ENCODE measurements at places on chromosomes 5 and 9.

DNA sequence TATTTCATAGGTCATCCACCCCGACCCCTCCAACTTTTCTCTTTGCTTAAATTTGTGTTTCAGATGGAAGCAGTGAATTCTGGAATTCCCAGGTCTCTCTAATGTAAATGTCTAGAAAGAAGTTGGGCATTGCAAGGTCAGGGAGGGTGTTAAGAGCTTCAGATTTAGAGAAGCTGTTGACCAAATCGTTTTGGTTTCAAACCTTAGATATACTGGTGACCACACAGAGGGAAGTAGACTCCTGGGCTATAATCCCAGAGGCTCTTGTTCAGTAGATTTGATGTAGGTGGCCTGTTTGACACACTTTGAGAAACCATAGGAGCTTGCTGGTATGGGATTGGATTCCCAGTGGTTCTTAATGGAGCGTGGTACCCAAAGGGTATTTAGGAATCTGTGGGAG lies 137.3 kb upstream of the KLF9 start:
- no peak for DNase-seq

GRCh38 chr9:82940376-82940775 lies 122.6 kb downstream of the RASEF start:
- no peak for DNase-seq

- peak; percentile 95 for DNase-seq
These were observed at the start of gene PCDHB2 for GRCh38 chr5:141094481-141095262. PCDHB2 (plus strand) TSS chr5:141094615; CDS start chr5:141094791, 176 bp downstream.

DNA sequence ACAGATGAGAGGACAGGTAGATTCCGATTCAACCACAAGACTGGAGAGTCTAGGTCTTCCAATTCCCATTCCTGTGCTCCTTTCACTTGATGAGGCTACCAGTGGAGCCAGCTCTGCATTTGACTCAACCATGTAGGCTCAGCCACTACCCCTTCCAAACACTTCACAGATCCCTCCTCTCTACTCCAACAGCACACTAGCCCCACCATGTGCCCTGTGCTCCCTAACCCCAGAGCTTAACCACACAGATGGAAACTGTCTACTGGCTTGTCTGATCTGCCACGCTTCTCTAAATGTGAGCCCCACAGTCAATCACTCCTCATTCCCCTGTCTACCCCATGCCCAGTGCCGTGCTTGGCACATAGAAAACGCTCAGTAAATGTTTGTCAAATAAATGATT lies 508.2 kb downstream of the CDK5RAP2 start:
- DNase-seq: no peak

DNA sequence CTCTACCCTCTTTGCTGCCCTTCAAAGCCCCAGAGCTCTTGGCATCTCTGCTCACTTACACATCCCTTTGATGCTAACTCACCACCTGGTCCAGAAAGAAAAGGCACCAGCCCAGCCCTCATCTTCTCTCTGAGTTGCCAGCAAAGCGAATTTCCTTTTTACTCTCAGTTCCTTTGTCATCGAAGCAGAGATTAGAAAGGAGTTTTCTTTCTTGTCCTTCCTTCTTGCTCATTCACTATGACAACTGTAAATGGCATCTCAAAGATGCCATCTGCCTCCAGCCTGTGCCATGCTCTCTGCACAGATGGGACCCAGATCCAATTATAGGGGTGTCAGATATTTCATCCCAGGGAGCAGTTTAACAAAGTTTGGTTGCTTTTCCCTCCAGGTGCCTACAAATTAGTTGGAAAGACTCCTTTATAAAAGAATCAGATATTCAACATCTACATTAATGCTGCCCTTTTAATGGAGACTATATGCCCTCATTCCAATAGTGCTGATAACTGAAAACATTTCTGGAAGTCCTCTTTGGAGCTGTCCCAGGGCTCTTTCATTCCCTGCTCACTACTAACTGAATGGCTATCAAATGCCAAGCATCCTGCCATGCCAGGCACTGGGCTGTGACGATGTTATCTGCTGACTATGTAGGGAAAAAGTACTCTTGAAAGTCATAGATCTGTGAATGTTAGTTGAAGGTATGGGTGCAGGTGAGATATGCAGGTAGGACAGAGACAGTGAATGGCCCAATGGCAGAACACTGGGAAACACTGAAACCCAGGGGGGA lies 58.9 kb downstream of the SUSD1 start:
- no peak for DNase-seq

DNA sequence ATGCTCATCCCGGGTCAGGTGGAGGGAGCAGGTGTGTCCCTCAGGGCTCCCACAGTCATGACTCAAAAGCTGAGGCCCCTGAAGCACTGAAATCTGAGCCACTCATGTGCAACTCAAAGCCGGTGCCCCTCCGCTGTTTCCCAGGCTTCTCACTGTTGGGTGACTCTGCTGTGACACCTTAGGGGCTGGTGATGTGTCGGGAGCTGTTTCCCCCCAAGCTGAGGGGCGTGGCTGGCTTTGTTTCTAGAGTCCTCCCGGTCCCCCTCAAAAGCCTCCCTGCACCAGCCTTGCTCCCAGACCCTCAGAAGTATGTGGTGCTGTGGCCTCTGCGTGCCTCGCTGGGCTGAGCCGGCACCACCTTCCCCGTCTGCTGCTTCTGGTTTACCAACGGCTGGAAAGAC lies 39.7 kb downstream of the PLPP7 start:
- no peak for DNase-seq

DNA sequence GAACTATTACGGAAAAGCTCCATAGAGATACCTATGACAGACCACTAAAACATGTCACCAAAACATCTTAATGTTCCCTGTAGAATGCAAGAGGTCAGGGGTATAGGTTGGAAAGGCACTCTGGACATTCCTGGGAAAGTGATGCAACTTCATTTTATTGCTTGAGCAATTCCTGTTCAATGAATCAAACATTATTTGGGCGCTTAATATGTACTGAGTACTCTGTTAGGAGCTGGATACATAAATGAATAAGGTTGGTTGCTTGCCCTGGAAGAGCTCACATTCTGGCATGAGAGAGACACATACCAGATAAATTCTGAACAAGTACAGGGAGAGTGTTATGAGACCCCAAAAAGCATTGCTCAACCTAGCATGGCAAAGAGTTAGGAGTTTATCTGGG lies 408.9 kb upstream of the DMAC1 start:
- no peak for DNase-seq

GRCh38 chr5:68191083-68191791 lies 24.3 kb upstream of the PIK3R1 start:
- peak; percentile 23 for DNase-seq

GRCh38 chr9:16720386-16720785 lies 150.1 kb downstream of the BNC2 start:
- DNase-seq: no peak

- DNase-seq: no peak
These were observed 6.0 kb upstream of the FAM163B start for GRCh38 chr9:133615186-133615585.

DNA sequence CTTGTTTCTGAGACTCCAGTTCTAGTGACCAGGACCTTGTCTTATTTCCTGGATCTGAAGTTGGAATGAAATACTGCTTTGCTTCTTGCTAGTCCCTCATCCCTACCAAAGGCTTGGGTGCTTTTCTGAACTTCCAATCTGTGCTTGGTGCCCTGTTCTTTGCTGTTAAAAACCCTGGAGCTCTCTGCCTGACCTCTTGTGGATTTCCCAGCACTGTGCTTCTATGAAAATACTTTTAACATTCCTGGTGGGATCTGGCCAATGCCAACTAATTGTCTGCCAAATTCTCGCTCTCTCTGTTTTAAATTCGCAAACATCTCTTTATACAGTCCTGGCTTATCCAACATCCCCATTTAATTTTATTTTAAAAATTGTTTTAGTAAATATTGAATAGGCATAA lies 26.7 kb upstream of the CSNK1G3 start:
- no peak for DNase-seq

DNA sequence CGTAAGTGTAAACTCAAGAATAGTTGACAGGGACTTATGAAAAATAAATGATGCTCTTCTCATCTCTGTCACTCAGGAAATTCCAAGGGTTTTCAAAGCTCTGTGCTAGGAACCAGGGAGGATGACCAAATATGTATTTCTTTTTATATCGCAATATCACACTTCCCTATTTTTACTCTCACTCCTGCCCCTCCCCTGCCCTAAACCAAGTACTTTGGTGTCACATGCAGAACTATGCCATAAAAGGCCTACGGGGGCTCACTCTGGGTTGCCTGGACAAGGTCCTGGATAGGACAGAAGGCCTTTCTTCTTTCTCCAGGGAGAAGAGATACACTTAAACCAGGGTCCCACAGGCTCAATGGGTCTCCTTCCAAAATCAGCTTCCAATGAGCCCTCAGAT lies 8.3 kb upstream of the RETREG1 start:
- no peak for DNase-seq

DNA sequence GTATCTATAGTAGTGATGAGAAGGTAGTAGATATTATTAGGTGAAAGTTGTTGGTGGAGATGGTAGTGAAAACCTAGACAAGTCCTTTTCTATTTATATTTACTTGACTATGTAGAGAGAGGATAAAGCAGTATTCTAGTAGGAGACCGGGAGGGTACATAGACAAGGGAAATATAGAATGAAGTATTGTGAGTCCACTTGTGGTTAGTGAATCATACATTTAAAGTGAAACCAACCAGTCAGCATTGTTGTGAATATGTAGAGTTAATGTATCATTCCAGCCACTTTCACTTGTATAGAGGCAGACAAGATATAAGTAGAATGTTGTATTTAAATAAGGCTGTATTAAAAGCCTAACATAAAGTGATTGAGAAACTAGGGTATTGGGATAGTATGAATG lies 1711.3 kb upstream of the ACO1 start:
- no peak for DNase-seq

DNA sequence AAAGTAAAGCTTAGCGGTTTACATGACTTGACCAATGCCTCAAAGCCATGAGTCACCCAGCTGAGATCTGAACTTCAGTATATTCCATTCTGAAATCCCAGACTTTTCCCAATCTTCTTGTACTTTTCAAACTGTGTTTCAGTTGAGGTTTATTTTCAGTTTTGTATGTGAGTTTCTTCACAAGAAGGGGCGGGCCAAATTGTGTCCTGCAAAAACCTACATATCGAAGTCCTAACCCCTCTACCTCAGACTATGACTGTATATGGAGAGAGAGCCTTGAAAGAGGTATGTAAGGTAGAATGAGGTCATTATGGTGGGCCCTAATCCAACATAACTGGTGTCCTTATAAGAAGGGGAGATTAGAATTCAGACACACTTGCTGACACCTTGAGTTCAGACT lies 666 bp upstream of the TLR4 start:
- DNase-seq: no peak

DNA sequence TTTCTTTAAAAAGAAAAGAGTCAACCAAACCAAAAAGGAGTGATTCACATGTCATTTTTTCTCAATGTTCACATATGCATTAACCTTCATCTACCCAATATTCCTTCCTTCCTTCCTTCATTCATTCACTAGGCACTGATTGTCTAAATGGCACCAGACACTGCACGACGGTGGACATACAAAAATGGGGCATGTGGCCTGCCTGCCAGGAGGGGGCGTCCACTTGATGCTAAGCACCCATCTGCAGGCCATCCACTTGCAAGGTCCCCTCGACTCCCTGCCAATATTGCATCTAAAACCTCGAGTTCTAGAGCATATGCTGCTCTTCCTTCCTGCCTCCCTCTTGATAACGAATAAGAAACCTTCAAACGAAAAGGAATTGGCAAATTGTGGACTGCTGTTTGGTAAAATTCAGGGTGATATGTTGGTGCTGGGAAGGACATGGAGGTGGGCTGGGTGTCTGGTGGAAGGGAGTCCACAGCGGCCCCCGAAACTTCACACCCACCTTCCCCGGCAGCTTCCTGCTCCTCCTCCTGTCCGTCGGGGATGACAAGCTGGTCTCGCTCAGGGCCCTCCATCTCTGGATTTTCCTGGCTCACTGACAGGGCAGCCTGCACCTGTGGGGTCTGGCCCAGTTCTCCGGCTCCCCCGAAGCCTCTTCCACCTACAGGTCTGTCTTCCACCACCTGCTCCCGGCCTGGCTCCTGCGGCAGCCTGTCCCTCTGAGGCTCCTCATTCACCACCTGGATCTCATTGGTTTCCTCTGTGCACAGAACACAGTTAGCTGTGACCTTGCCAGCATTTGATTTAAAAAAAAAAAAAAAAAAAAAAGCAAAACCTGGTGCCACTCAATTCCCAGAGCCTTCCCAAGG lies 64.3 kb downstream of the GOLM1 start:
- peak; percentile 63 for DNase-seq

DNA sequence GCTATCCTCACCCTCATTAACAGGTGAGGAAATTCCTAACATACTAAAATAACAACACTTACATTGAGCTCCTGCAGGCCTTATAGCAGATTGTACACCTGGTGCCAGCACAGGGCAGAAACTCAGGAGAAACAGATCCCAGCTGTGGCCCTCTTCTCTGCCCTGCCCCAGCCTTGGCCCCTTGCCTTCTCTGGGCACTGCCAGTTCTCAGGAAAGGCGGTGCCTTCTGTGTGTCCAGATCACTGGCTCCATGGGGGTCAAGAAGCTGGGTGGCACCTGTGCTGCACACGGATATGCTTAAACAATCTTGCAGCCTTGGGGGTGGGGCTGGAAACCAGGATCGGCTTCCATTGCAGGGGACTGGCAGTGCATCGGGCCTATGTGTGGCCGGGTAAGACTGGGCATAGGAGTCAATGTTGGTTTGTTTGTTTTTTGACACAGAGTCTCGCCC lies 19.3 kb downstream of the KYAT1 start:
- DNase-seq: no peak

- DNase-seq: no peak
These were observed 41.9 kb downstream of the MOCS2 start for GRCh38 chr5:53067641-53068040.

DNA sequence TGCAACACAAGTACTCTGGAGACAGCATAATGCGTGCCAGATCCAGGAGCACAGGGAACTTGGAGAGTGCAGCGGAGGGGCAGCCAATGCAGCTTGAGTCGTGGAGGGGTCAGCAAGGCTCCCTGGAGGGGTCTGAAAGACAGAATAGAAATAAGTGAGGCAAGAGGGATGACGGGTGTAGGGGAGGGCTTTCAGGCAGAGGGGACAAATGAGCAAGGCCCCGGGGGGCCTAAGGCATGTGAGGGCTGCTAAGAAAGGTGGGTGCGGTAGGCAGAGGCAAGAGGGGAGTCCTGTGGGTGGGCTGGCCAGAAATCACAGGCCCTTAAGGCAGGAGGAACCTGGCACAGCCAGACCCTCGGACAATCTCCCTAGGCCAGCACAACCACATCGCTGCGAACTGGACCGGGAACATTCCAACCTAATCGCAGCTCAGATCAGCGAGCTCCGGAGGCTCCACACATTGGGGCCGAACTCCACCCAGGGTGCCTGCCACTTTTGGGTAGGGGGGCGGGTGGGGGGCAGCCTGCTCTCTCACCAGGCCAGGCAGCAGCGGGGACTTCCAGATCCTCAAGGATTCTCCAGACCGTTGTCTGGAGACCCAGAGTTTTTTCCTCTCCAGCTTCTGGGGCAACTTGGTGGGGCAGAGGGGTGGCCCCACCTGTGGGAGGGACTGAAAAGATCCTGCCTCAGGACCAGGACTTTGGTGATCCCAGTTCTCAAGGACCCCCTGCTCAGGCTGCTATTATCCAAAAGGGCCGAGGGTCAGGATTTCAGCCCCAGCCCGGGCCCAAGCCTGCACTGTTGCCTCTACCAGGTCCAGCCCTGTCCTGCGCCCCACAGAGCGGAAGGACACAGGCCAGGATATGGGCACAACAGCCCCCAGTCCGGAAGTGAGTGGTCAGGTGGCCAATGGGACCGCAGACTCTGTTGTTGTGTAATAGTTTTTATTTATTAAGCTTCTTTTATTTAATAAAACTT lies 22.7 kb upstream of the CYSTM1 start:
- DNase-seq: peak; percentile 75

All from ELF-1 (cell line).